DMS 273 treated with DMSO at 0.1 percent for 48 hours (cell line): ENCODE measurements at places on chromosomes 16 and 17.

GRCh38 chr16:17204206-17204605, 266.6 kb downstream of the XYLT1 start:
- no peak for DNase-seq

DNA sequence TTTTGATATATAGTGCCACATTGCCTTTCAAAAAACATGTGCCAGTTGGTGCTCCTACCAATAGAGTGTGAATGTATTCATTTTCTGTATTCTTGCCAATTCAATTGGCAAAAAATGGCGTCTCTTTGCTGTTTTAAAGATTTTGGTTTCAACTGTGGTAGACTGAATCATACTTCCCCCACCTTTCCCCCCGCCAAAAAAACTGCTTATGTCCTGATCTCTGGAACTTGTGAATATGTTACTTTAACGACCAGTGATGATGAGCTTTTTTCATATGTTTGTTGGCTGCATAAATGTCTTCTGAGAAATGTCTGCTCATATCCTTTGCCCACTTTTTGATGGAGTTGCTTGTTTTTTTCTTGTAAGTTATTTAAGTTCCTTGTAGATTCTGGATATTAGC, 325.1 kb upstream of the KCNJ16 start:
- DNase-seq: no peak

- no peak for DNase-seq
These were observed 8.7 kb downstream of the ABI3 start for GRCh38 chr17:49218941-49219913.

GRCh38 chr16:67150833-67151396, at the start of gene B3GNT9:
Gene B3GNT9, minus strand, starts transcription at chr16:67150998. Its CDS starts 513 bp downstream, at chr16:67150485.
- peak; percentile 56 for DNase-seq

GRCh38 chr17:2814481-2815341, 18.5 kb downstream of the RAP1GAP2 start:
- no peak for DNase-seq

- DNase-seq: no peak
These were observed 22.4 kb downstream of the SREBF1 start for GRCh38 chr17:17814162-17815061.

GRCh38 chr17:21124086-21124485, 2.7 kb upstream of the DHRS7B start:
- no peak for DNase-seq

DNA sequence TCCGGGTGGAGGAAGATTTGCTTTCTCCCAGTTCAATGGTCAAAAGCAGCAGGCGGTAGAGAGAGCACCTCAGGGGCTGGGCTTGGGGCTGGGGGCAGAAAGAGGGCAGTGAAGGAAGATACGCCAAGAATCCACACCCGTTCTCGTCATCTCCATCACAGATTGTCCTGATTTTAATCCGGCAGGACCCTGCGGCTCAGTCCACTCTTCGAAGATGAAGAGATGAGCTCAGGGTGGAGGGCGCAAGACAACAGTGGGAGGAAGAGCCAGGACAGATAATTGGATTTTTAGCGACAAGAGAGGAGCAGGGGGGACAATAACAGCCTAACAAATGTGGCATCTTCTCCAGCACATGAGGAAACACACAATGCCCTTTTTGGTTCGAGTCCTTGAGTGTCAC, 165.9 kb downstream of the SDK2 start:
- DNase-seq: no peak

- DNase-seq: no peak
These were observed 19.3 kb upstream of the RBFOX3 start for GRCh38 chr17:79630126-79630525.

GRCh38 chr17:59342681-59343131, 11.3 kb downstream of the YPEL2 start:
- no peak for DNase-seq

GRCh38 chr17:14923981-14924380, 341.1 kb downstream of the PMP22 start:
- no peak for DNase-seq

- DNase-seq: no peak
These were observed 17.7 kb downstream of the RAI1 start for GRCh38 chr17:17698869-17699351.

GRCh38 chr17:7988750-7989178, 13.7 kb upstream of the GUCY2D start:
- DNase-seq: peak; percentile 24

DNA sequence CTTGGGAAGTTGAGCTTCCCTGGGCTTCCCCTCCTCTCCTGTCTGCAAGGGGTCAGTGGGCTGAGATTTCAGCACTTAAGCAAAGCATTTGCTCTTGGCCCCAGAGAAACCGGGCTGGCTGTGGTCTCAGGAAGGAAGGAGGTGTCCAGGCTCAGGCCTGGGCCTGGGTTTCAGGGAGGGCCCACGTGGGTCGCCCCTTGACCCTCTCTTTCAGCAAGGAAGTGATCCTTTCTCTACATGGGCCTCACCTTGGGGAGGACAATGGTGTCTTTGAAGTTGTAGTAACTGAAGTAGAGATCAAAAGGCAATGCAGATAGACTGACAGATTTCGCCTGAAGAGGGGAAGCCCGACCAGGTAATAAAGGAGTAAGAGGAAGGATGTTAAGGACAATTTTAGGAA, 2.7 kb downstream of the NOD2 start:
- DNase-seq: no peak

DNA sequence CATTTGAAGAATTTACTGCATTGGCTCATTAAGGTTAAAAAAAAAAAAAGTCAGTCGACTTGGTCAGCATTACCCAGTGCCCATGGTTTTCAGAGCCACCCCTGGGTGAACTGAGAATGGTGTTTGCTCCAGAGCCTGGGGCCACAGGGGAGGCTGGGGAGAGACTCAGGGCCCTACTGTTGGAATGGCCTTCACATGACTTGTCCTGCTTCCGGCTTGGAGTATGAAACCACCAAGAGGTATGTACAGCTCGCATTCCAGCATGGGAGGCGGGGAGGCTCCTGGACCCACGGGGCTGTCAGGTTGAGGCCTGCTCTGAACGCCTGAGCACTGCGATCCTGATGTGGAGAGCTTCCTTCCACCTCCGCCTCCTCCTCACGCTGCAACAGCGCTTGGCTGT, 36.8 kb downstream of the MSI2 start:
- DNase-seq: no peak

- no peak for DNase-seq
These were observed 260.9 kb downstream of the PHKB start for GRCh38 chr16:47722046-47722445.

DNA sequence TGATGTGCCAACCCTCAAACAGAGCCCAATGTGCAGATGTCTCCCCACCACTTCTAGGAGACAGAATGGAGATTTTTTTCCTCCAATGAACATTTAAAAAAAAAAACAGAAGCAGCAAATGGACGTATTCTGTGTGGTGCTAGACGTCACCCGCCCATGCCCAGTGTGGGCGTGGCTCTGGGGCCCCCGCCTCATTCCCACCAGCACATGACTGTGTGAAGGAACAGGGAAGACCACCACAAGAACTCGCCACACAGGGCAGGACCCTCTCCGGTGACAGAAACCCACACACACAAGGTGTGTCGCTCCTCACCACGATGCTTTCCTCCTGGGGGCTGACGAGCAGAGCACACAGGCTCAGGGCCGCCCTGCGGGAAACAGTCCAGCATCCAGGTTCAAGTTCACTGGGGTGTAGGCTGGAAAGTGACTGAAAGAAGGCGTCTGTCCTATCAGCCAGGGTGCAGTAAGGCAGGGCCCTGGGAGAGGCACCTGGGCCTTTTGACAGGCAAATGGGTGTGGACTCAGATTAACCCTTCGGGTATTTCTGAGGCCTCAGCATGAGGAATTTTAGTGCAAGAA, 53.5 kb downstream of the KLHDC4 start:
- no peak for DNase-seq

- DNase-seq: peak; percentile 82
These were observed 99.6 kb downstream of the SOCS1 start for GRCh38 chr16:11156401-11156800.

- DNase-seq: no peak
These were observed 32.0 kb upstream of the SUPT4H1 start for GRCh38 chr17:58383892-58384462.

DNA sequence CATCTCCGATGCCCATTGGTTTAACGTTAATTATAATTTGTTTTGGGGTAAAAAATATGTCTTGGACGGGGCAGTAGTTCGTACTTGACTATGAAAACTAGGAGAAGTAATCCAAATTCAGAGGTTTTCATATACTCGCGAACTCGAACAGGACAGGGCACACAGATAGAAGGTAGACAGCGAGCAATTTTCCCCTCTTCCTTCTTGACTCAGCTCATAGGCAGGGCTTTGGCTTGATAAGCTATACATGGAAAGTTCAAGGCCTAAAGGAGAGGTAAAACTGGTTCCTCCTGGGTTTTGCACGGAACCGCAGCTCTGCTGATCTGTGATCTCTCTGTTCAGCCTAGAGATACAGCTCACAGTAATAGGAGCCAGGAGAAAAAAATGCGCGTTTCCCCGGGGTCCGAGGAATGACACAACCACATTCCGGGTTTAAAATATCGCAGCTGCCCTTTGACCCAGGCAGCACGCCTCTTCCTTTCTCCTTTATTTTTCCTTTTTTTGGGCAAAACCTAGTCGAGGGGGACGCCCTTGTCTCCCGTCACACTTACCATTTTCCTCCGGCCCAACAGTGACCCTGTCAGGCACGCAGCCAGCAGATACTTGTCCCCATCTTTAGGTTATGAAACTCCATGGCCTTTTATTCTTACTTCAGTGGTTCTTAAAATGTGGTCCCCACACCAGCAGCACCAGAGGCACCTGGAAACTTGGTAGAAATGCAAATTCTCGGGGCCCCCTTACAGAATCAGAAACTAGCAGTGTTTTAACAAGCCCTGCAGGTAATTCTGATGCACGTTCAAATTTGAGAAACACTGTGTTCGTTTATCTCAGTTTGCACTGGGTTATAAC, 1.7 kb upstream of the LASP1 start:
- DNase-seq: no peak

- no peak for DNase-seq
These were observed 51.3 kb downstream of the FTO start for GRCh38 chr16:53755026-53755910.

DNA sequence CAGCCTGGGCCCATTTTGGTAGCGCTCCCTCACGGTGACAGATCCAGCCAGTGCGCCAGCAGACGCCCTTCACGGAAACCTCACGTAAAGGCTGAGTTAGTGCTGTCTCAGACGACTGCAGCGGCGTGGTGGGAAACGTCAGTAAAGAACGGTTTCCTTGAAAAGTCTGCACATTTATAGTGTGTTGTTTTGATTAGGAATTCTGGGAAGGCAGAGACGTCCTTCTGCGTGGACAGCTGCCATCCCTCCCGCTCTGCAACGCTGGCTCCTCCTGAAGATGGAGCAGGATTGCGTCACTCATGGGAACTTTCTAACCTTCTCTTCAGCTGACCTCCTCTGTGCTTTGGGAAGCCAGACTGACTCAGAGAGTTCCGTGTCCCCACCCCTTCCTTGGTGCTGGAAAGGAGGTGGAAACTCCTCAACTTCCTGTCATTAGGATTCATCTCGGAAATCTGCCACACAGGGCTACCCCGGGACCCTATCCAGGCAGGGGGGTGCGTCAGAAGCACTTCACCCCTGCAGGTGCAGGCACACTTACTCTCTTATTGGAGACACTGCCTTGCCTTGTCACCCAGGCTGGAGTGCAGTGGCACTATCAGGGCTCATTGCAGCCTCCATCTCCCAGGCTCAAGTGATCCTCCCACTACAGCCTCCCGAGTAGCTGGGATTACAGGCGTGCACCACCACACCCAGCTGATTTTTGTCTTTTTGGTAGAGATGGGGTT, 24.3 kb upstream of the CRISPLD2 start:
- no peak for DNase-seq

DNA sequence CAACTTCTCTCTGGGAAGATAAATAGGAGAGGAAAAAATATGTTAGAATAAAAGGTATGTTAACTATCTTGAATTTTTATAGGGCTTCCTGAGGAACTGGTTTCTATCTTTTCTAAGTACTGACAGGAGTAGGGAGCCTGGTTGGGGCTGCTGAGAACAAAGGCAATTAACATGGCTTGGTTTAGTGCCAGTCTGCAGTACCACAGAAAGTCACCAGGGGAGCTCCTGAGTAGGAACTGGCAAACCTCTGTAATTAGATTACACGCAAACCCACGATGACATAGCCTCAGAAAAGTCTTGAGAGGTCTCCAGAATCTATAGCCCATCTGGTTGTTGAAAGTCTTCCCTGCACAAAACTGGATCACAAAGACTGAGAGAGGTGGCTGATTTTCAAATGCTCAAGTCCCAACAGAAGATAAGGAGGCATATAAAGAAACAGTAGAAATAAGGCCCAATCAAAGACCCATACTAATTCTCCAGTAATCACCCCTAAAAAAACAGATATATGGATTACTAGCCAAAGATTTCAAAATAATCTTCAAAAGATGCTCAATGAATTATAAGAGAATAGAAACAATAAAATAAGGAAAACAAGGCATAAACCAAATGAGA, 11.7 kb upstream of the CNTNAP4 start:
- no peak for DNase-seq

GRCh38 chr17:16818340-16818739, 128.3 kb downstream of the CCDC144A start:
- DNase-seq: no peak

- no peak for DNase-seq
These were observed 84.9 kb downstream of the CYB561 start for GRCh38 chr17:63361182-63361581.

- peak; percentile 13 for DNase-seq
These were observed 26.2 kb upstream of the PMFBP1 start for GRCh38 chr16:72198021-72198711.

DNA sequence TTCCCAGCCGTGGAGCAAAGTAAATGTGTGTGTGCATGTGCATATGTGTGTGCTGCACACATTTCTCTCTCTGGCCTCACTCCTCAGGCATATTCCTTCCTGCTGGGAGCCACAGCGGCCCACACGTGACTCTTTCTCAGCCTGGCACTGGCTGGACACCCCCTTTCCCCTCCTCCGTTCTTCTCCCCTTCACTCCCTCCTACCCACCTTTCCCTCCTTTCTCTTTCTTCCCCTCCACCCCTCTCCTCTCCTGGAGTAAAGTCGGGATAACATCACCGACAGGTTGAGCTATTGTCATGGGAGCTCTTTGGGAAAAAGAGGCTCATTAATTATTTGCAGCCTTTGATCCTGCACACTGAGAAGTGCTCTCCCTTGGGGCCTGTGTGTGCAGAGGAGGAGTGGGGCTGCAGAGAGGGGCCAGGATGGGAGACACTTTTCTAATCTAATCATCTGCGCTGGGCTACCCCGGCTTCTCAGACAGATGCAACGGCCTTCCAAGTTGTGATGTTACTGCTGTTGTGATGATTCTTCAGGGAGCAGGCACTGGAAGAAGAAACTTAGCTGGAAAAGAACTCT, 126.3 kb upstream of the HSBP1 start:
- DNase-seq: no peak

DNA sequence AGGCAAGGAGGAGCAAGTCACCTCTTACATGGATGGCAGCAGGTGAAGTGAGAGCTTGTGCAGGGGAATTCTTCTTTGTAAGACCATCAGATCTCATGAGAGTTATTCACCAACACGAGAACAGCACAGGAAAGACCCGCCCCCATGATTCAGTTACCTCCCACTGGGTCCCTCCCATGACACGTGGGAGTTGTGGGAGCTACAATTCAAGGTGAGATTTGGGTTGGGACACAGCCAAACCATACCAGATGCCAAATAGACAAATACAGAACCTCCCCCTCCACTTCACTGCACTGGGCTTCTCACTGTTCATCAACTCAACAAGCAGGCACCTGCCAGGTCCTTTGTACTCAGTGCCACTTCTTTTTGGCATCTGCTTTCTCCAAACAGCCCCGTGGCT, 100.2 kb downstream of the WSCD1 start:
- no peak for DNase-seq
